H9 (cell line): ENCODE measurements at places on chromosomes 1 and 21. TPM values are rescaled to one million over a fixed set of nuclear protein-coding genes. Genes with fewer than 3 reads are reported as not detected.
A peak's percentile ranks its signal among the peaks of the same experiment; 100 is the strongest.

GBP3 gene
- not detected in 2 replicates for total RNA-seq

TMEM82 gene
- total RNA-seq = 1.0 and 1.4 TPM in 2 replicates

CHRNB2 gene
- total RNA-seq = 1.8 and 1.9 TPM in 2 replicates

- no peak for DNase-seq
- no peak overlapping the region for H3K4me3 ChIP-seq
- no peaks in the 10 kb centered on the region for H3K36me3 ChIP-seq
- H3K27me3 ChIP-seq = no peaks in the 10 kb centered on the region
- no peak overlapping the region for H3K27ac ChIP-seq
Measured at GRCh38 chr1:159023723-159024122, 14.0 kb downstream of the IFI16 start.

GRCh38 chr1:153509729-153510354 is 25.9 kb downstream of the S100A6 start:
- no peaks in the 10 kb centered on the region for H3K4me1 ChIP-seq
- DNase-seq = peak; percentile 59
- no peaks in the 10 kb centered on the region for H3K36me3 ChIP-seq
- no peaks in the 10 kb centered on the region for H3K27me3 ChIP-seq
- no peak overlapping the region for H3K4me3 ChIP-seq

GRCh38 chr21:18089786-18090185 is 154.8 kb upstream of the CHODL start:
- H3K4me3 ChIP-seq = no peak overlapping the region
- no peaks in the 10 kb centered on the region for H3K4me1 ChIP-seq
- H3K36me3 ChIP-seq = peaks cover 10% of the 10 kb centered on the region; the same call in 2 of the 3 replicates
- DNase-seq = no peak
- H3K27me3 ChIP-seq = no peaks in the 10 kb centered on the region

- H3K27ac ChIP-seq = no peak overlapping the region
- peaks cover 11% of the 10 kb centered on the region; the same call in 1 of the 2 replicates for H3K4me1 ChIP-seq
- H3K27me3 ChIP-seq = no peaks in the 10 kb centered on the region
- H3K4me3 ChIP-seq = no peak overlapping the region
Measured at GRCh38 chr21:45408801-45409261, 3.9 kb downstream of the COL18A1 start.

DNA sequence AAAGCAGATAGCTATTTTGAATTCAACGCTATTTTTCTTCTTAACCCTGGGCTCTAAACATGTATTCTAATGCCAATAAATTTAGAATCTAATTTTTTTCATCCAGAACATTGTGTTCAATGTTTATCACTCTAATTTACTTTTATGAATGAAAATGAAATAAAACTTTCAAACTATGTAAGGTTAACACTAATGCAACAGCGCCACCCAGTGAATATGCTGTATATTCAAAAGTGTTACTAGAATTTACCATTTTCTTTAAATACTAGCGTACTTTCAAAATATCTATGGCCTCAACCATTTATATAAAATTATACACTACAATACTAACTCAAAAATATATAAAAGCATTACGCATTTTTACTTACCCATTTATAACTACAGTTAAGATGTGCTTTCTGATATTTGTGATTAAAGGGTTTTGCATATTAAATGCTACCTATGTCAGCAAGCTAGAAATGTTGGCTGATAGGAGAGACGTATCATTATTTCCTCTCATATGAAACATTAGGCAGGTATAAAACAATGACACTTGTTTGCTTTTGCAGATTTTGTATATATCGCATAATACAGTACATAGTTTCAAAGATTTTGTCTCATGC is 5.9 kb upstream of the NUF2 start:
- no peaks in the 10 kb centered on the region; the same call in 2 of the 3 replicates for H3K36me3 ChIP-seq
- no peaks in the 10 kb centered on the region for H3K27me3 ChIP-seq
- H3K27ac ChIP-seq = no peak overlapping the region

GRCh38 chr1:29532285-29532684 is 296.0 kb downstream of the PTPRU start:
- no peak overlapping the region for H3K4me3 ChIP-seq
- H3K27ac ChIP-seq = no peak overlapping the region
- no peaks in the 10 kb centered on the region for H3K4me1 ChIP-seq

DNA sequence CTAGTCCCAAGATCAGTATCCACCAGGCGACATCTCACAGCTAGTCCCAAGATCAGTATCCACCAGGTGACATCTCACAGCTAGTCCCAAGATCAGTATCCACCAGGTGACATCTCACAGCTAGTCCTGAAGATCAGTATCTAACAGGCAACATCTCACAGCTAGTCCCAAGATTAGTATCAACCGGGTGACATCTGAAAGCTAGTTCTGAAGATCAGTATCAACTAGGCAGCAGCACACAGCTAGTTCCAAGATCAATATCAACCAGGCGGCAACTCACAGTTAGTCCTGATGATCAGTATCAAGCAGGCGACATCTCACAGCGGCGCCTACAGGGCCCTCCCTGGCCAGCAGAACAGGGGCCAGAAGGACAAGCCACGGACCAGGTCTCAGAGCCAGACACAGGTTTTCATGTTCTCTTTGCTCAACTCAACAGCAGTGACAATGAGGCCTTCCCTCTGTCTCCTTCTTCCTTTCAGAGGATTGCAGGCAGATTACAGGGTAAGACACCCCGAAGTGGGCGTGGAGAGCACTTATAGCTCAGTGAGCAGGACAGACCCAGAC is 32.5 kb downstream of the NPHP4 start:
- DNase-seq = no peak
- H3K36me3 ChIP-seq = peaks cover 22% of the 10 kb centered on the region
- H3K4me1 ChIP-seq = peaks cover 2% of the 10 kb centered on the region; the same call in 1 of the 2 replicates
- no peak overlapping the region for H3K4me3 ChIP-seq

DNA sequence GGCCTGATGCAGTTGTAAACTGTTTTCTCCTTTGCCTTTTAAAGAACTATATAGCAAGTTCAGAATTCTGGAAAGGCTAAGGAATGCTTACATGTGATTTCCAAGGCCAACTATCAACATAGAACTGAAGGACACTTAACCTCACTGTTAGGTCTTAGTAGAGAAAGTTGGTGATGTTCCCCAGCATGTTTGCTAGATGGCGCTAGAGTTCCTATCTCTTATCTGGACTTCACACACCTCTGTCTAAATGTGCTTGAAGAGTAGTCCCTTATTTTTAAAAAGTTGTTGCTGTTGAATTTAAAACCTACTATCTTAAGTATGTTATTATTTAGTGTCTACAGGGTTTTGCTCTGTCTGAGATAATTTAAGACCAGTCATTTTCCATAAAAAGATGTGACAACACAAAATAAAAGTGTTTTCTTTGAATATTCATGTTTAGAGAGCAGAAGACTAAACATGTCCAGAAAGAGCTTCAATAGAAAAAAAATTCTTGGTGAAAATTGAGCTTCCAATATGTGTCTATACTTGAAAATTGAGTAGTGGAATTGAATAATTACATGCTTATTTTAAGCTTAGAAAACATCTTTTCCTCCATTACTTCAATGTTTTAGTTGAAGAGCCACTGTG is 237.3 kb downstream of the S1PR1 start:
- H3K27ac ChIP-seq = no peak overlapping the region
- no peaks in the 10 kb centered on the region for H3K27me3 ChIP-seq
- DNase-seq = no peak
- no peaks in the 10 kb centered on the region for H3K4me1 ChIP-seq
